Stomach (tissue), 19 donors: ENCODE measurements at places on chromosomes 7 and 10. TPM values are rescaled to one million over a fixed set of nuclear protein-coding genes. Genes with fewer than 3 reads are reported as not detected.

- no peak for DNase-seq
Observed at GRCh38 chr7:74304550-74304949, 15.3 kb downstream of the CLIP2 start.

- DNase-seq = no peak
Observed at GRCh38 chr7:28140979-28141378, 39.6 kb downstream of the JAZF1 start.

DNA sequence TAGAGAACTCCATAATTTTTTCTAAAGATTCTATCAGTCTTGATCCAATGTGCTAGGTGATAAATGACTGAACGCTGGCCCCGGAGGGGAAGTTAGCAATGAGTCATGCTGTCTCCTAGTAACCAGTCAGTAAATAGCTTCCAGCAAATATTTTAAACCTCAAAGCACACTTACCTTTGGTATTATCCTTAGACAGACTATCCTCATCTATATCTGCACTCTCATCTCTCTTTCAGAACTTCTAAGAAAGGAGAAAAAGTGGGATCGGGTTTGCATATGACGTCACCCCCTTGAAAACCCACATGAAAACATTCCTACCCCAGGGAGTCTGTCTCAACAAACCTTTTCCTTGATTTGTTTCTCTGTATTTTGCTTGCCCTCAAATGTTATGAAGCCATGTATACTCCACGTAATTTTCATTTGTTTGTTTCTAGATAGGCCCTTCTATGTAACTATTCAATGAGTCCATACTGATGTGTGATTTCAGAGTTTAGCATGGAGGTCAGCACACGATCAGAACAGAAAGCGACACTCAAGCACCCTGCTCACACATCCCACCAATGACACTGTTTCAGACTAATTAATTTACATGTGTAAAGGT is 174.9 kb upstream of the NRP1 start:
- peak; percentile 31 for DNase-seq

- no peak for DNase-seq
Observed at GRCh38 chr7:453597-454306, 65.9 kb downstream of the PDGFA start.

DNA sequence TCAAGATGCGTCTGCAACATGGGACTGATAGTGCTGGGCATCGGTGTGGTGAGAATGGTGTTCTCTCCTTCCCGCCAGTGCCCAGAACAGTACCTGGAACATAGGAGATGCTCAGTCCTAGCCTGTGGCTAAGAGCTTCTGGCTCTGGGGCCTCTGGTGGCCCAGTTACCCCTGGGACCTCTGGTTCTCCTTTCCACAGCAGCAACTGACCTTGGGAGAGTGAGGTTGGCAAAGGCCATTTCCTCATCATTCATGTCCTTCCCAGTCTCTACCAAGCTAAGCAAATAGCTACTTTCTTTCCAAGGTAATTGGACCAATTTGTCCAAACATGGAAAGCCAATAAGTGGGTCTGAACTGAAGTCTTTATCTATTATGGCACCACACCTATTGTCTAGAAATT is 11.6 kb upstream of the GOLGA7B start:
- DNase-seq = no peak

DNA sequence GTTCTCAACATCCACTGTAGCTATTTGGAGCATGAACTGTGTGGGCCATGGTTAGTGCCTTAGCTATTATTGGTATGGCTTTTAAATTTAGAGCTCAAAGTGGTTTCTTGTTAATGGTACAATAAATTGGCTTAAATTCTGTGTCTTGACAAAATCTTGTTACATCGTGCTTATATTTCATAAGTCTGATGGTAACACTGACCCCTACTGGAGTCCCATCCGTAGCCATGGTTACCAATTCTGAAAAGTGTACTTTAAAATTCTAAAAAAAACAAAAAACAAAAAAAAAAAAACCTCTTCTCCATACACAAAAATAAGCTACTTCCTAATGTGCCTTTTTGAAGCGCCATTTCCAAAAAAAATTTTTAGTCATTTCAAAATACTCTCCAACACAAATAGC is 6.4 kb upstream of the RPP30 start:
- DNase-seq = peak; percentile 39

Gene AGR2
- 858 TPM for total RNA-seq

Gene CADPS2
- total RNA-seq = 33.0 TPM

Gene ASZ1
- total RNA-seq = not detected
